ENCODE measurements at places on chromosomes 7 and 10. TPM values are rescaled to one million over a fixed set of nuclear protein-coding genes. Genes with fewer than 3 reads are reported as not detected.

DNA sequence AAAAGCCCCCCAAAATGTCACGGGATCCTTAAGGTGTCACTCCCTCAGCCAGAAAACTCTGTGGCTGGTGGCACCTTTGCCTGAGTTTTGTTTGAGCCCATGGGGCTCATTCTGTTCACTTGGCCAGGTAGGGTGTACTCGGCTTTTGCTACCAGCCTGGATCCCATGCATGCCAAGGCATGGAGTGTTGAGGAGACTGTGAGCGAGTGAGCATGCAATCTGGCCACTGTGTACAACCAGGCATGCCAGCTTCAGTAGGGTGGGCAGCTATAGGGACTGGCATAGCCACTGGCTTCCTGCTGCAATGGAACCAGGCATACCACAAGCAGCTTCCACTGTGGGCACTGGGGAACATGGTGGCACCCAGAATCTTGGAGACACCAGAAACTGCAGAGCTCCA lies 436.0 kb upstream of the GRM3 start:
- no peak for DNase-seq

DNA sequence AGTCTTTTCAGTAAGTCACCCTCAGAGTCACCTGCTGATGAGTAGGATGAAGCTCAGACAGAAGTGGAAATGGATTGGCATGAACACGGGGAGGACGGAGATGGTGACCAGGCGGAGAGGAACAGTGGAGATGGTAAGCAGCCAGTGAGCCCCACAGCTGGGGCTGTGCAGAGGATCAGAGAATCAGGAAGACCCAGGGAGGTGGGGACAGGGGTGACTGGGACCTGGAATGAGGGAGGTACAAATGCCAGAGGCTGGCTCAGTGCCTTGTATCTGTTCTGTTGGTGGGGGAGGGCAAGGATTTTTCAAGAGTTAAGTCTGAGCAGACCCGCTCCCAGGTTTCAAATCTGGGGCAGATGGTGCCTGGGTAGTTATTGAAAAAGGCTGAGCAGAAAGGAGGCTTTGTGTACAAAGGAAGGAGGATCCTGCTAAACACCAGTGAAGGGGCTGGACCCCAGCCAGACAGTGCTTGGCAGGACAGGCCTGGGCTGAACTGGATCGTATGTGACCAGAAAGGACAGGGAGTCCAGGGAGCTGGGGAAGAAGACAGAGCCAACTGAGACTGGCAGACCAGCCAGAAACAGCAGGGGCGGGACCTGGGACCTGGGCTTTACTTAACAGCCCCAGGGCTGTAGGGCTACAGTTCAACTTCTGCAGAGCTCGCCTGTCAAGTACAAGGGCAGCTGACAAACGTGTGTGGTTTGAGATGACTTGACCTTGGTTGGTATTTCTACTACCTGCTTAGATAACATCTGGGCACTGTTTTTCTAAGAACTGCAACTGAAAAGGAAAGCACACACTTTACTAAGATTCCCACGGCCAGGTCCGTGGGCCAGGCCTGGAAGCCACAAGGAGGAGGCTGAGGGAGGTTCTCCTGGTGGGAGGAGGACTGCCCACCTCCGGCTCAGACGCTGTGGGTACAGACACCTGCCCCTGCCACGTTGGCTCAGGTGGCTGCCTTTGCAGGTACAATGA lies 13.2 kb upstream of the FRMPD2 start:
- no peak for DNase-seq

DNA sequence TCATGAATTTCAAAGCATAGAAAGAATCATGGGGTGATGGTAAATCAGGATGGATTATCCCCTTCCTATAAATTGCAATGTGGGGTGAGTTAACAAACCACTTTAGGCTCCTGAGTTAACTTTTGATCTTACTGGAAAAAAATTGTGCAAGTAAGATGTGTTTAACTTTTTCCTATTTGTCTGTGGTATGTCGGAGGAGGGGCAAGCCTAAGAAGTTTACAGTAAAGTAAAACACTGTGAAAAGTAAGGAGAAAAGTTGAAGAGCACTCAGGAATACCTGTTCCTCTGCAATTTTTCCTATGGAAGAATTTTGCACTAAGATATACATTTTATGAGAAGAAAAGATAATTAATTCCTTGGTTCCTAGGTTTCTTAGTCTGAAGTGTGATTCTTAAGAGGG lies 44.4 kb downstream of the IFIT5 start:
- no peak for DNase-seq

GRCh38 chr7:147406521-147407135 lies 1183.9 kb upstream of the C7orf33 start:
- no peak for DNase-seq

DNA sequence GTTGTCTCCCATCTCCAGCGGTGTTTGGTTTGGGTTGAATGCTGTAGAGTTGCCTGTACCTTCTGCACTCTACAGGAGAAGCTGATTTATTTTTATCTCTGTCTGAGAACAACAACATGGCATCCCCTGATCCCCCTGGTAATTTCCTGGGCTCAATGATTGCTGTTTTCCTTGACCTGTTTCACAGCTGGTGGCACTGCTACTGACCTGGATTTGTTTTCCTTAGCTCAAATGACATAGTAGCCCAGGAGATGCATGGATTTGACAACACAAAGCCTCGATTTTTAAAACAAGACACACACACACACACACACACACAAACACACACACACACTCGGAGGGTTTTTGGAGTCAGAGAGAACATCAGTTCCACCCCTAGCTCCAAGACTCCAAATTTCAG lies 301.6 kb downstream of the NRG3 start:
- no peak for DNase-seq

DNA sequence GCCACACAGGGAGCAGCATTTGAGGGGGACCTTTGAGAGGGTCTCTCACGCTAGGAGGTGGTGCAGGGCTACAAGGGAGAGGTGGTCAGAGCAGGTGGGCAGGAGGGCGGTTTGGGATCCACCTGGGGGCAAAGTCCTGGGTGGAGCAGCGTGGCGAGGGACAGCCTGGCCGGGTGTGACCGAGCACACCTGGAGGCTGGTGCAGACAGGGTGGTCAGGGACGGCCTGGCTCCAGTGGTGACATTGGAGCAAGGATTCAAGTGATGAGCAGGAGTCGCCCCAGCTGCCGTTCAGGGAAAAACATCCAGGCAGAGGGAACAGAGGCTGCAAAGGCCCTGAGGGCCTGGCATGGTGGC lies 36.0 kb downstream of the CLIP2 start:
- DNase-seq = no peak

DNA sequence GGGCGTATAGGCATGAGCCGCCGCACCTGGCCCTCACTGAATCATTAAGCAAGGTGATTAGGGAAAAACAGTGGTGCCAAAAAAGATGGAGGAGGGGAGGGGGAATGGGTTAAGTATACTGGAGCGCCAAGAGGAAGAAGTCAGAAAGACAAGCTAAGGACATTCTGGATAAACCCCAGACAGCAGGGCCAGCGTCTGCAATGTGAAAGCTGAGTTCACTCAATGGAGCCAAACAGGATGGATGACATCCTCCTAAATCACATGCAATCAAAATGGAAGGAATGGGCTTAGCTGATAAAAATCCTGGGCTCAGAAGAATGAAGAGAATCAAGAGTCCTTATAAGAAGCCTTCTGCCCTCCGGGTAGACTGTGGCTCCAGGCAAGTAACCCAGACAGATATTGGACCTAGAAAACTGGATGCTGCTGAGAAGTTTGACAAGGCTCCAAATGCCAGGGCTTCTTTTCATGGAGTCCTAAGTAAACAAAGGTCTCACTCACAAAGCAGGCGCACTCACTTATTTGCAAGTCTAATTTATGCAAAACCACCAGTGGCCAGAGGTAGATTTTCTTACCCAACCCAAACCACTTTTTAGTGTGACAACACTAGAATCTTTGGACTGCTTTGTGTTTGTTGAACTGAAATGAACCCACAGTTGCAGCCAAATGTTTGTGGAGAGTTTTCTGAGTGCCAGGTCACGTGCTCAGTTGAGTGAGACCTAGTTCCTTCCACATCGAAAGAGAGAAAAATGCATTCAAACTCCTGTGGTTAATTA lies 519.1 kb upstream of the AUTS2 start:
- no peak for DNase-seq

DNA sequence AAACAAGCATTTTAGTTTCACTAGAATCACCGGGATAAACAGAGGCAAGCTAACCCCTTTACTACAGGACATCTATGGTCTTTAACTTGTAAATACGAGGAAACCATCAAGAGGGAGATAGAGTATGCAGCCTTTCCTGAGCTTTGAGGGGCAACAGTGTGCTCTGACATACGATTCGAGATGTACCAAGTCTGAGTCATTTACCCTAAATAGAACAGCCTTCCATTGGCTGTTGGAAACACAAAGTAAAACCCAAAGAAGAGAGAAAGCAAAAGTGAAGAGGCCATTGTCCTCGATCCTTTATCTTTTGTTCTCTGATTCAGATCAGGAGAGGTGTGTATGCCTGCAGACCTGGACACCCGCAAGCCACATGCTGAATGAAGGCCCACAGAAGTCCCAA lies 289.5 kb downstream of the KCNMA1 start:
- DNase-seq = no peak

DNA sequence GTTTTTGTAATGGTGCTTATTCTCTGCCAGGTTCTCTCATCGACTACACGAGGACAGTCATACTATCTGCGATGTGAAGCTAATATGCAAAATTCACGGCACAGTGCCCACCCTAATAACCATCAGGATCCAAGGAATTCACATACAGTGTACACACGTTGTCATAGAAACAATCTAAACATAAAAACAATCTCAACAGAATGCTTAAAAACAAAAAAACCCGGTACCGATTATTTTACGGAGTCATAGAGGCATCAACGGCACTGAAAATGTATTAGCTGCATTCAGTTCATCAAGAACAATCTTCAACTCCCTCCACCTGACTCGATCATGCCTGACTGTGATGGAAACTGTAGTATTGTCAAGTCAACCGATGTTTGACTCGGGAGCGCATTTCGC lies 628 bp downstream of the MRPS33 start:
- DNase-seq = no peak

DNA sequence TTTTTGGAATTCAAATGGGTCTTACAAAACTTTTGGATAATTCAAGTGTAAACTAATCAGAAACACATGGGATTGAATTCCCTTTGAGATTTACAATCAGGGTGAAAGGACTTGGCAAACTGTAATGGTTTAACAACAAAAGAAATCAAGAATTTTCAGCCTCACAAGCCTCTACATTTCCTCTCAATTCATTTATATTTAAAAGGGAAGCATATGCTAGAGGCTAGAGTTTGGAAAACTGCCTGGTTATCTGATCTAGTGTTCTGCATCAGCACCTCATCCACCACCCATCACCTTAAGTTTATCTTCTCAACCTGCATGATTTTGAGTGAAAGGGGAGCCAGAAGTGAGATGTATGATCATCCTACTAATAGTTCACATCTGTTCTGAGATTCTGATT lies 120.7 kb downstream of the TES start:
- no peak for DNase-seq

KAZALD1 gene
- total RNA-seq = 9.3 TPM

PLEKHS1 gene
- not detected for total RNA-seq

GNAT3 gene
- not detected for total RNA-seq

TEX36 gene
- not detected for total RNA-seq

MBL2 gene
- not detected for total RNA-seq

NME8 gene
- 0.29 TPM for total RNA-seq

LIPK gene
- total RNA-seq = not detected

Measured in posterior vena cava (tissue), 2 donors.